ENCODE measurements at places on chromosomes 7 and 10.

DNA sequence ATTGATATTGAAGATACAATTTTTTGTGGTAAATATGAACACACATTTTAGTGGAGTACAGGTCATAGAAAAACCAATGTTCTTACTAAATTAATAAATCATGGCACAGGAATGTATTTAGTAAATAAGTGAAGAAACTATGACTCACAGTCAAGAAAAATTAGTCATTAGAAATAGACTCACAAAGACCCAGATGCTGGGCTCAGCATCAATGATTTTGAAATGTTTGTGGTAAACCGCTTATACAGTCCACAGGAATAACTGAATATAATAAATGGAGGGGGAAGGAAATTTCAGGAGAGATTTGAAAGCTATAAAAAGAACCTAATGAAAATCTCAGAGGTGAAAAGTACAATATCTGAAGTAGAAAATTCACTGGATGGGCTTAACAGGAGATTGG lies 138.3 kb upstream of the ADCY1 start:
- DNase-seq = no peak

- DNase-seq = no peak
Observed at GRCh38 chr7:106029941-106030340, 66.9 kb downstream of the CDHR3 start.

GRCh38 chr7:106765727-106766355 lies 99.2 kb upstream of the PIK3CG start:
- DNase-seq = no peak

GRCh38 chr7:51034521-51035264 lies 252.0 kb upstream of the GRB10 start:
- no peak for DNase-seq

DNA sequence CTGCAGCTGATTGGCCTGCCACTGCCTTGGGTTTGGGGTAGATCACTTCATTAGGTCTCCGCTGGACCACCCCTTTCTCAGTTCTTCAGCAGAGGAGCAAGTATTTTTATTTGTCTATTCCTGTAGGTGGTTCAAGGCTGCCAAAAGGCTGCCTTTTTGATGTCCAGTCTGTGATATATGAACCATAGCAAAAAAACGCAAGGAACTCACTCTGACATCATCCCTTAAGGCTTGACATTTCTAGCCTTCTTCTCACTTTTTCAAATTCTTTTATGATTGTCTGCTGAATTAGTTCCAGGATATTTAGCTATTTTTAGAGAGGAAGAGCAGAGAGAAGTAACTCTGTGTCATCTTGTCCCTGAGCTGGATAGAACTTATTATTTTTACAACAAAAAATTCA lies 269.2 kb downstream of the BAMBI start:
- DNase-seq = no peak

DNA sequence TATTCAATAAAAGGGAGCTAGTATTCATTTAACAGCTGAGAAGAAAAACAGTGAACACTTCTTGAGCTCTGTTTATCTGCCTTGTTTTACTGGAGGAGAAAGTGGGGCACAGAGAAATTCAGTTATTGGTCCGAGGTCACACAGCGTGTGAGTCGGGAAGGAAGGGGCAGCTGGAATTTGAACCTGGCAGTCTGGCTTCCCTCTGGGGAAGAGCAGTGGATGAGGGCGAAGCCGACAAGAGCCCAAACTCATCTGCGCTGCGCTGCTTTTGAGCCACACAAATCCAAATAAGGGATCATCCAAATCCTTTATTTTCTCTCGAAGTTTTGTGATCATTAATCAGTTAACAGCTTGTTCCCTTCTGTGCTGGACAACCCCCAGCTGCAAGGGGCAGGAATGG lies 23.7 kb upstream of the PFKFB3 start:
- no peak for DNase-seq

DNA sequence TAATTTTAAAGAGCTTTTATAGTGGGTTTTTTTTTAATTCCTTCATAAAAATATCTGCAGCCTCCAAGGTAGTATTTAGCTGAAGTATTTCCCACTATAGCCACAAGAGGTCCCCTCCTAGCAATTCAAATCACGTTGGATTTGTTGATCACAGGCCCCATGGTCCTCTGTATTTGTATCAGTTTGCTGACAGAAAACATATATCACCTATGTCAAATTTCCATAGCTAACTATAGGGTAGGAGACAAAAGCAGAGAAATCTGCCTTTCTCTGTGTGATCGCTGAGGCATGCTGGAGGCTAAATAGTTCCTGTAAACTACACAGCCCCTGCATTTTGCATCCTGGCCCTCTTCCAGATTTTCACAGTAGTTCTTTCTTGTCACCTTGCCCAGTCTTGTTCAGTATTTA lies 1.7 kb upstream of the CTNNA3 start:
- peak; percentile 0 for DNase-seq

DNA sequence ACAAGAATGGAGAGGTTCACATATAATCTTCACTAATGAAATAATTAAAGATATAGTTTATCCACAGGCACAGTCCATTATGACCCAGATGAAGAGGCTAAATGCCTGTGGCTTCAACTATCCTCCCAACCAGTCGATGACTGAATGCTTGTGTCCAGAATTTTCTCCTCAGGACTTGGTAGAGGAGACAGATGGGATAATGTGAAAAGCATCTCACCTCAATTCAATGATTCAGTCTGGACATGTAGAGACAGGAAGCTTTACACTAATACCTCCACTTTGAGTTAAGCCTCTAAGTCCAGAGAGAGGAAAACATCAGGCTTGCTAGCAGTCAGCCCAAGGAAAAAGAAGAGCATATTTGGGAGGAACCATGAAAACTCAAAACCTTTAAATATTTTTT lies 59.1 kb upstream of the COL1A2 start:
- DNase-seq = no peak

DNA sequence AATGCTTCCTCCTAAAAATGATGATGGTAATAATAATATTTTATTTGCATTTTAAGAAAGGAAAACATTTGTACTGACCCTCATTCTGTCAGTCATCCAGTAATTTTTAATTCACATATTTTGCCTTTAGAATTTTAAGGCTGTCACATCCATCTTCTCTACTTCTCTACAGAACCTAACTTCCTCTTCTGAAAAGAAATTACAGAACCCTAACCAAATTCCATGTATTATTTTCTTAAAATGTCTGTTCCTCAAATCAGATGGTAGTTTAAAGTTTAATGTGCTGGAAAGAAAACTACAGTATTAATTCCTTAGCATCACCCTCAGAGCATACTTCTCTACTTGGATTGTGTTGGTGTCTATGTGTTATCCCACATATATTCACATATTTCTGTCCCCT lies 9.0 kb downstream of the PIK3CG start:
- DNase-seq = no peak

DNA sequence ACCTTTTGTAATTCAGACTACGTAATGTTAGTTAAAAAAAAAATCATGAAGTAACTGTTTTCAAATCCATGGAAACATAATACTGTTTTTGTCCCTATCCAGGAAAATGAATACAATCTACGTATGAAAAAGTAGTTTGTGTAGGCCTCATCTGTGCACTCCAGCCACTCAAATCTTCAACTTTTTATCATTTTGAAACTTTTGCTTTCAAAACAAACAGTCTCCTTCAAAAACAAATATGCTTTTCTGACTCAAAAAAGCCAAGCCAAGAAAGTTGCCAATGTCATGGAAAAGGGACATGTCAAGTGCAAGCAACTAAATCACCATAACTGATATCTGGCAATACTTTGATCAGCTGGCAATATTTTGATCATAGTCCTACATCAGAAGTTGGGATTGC lies 13.1 kb downstream of the THNSL1 start:
- DNase-seq = no peak

- DNase-seq = no peak
Observed at GRCh38 chr7:21428659-21428941, 717 bp downstream of the SP4 start.
